ENCODE measurements at places on chromosomes 3 and 15. TPM values are rescaled to one million over a fixed set of nuclear protein-coding genes. Genes with fewer than 3 reads are reported as not detected.

DNA sequence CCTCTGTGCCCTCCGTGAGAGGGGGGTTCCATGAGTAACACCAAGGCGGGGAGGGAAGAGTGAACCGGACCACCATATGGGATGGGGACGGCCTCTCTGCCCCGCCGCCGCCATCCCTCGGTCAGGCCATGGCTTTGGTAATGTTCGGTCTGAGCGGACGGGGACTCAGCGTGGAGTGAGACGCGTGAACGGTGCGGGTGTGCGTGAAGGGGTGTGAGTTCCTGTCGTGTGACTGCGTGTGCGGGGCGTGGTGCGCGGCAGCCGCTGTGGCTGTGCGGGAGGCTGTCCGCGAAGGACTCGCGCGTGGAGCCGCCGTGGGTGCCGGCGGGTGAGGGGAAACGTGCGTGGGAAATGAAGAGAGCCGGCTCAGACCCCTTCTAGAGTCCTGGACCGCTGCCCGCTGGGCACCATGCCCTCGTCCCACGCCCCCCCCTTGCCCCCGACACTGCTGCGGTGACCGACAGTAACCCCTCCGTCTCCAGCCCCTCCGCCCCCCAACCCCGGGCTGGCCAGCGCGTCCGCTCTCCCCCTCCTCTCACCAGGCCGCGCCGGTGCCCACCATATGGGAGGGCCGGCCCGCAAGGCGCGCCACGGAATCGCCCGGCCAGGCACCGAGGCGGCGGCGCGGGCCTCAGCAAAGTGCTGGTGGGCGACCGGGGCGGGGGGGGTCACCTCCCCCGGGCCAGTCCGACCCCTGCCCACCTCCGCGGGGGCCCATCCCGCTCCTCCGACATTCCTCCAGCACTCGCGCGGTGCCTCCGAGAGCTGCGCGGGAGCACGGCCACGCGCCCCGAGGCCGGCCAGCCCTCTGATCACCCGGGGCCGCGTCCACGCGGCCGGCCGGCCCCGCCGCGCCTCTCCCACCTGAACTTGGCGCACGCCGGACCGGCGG, 589 bp downstream of the KLF15 start:
- H3K27ac ChIP-seq, result peak overlapping the region; percentile 90
- peaks cover 9% of the 10 kb centered on the region for H3K27me3 ChIP-seq
- peak overlapping the region; percentile 82 for H3K4me3 ChIP-seq
- no peaks in the 10 kb centered on the region for H3K36me3 ChIP-seq
- peaks cover 4% of the 10 kb centered on the region for H3K4me1 ChIP-seq

- peaks cover under 1% of the 10 kb centered on the region for H3K36me3 ChIP-seq
- no peak for DNase-seq
- no peak overlapping the region for H3K27ac ChIP-seq
- no peaks in the 10 kb centered on the region for H3K4me1 ChIP-seq
- no peaks in the 10 kb centered on the region for H3K27me3 ChIP-seq
- H3K4me3 ChIP-seq, result no peak overlapping the region
Measured at GRCh38 chr3:133659806-133660205, 1.9 kb downstream of the TOPBP1 start.

- no peak overlapping the region for H3K4me3 ChIP-seq
- DNase-seq, result no peak
- peaks cover 4% of the 10 kb centered on the region for H3K36me3 ChIP-seq
- H3K27me3 ChIP-seq, result no peaks in the 10 kb centered on the region
Measured at GRCh38 chr15:99712415-99712814, 20.8 kb downstream of the LYSMD4 start.

- H3K4me1 ChIP-seq, result no peaks in the 10 kb centered on the region
- no peak for DNase-seq
- H3K4me3 ChIP-seq, result no peak overlapping the region
- H3K27me3 ChIP-seq, result no peaks in the 10 kb centered on the region
Measured at GRCh38 chr3:141273700-141274410, 42.2 kb downstream of the PXYLP1 start.

DNA sequence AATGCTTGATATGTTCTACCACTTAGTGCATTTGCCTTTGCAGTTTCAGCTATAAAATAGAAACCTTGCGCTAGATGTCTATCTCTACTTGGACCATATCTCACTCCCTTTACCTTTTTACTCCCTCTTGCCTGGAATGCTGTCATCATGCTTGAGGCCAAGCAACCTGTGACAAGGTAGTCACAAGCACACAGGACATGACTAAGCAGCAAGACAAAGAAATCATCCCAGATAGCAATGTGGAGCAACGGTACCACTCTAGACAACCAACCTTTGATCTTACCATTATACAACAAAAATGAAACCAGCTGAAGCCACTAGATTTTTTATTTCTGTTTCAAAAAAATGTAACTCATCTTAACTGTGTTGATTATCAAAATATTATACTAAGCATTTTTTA, 50.5 kb upstream of the SPSB4 start:
- no peak for DNase-seq
- no peaks in the 10 kb centered on the region for H3K27me3 ChIP-seq
- H3K4me3 ChIP-seq, result no peak overlapping the region

- H3K4me3 ChIP-seq, result no peak overlapping the region
- peaks cover 14% of the 10 kb centered on the region for H3K4me1 ChIP-seq
- no peaks in the 10 kb centered on the region for H3K27me3 ChIP-seq
- H3K36me3 ChIP-seq, result no peaks in the 10 kb centered on the region
- no peak for DNase-seq
- no peak overlapping the region for H3K27ac ChIP-seq
Measured at GRCh38 chr3:188299708-188300107, 145.8 kb downstream of the LPP start.

DNA sequence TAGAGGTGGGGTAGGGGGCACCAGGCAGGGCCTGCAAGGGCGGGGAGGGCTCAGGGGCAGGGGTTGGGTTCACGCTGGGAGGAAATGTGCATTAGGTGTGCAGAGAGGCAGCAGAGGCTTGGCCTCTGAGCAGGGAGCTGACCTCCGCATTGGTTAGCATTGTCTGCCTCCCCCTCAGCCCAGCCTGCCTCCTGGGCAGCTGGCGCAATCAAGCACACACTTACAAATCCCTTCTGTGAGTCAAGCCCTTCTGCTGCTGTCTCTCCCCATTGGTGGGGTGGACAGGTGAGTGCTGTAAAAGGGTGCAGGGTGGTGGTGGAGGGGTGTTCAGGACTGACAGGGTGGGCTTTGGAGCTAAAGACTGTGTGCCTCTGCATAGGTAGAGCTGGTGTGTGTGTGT, 9.3 kb downstream of the LOXL1 start:
- no peaks in the 10 kb centered on the region for H3K27me3 ChIP-seq
- H3K36me3 ChIP-seq, result no peaks in the 10 kb centered on the region
- no peak overlapping the region for H3K27ac ChIP-seq
- H3K4me1 ChIP-seq, result no peaks in the 10 kb centered on the region
- H3K4me3 ChIP-seq, result no peak overlapping the region

- H3K27me3 ChIP-seq, result no peaks in the 10 kb centered on the region
- no peaks in the 10 kb centered on the region for H3K36me3 ChIP-seq
- DNase-seq, result no peak
Measured at GRCh38 chr3:16240229-16241023, 24.3 kb downstream of the DPH3 start.

DNA sequence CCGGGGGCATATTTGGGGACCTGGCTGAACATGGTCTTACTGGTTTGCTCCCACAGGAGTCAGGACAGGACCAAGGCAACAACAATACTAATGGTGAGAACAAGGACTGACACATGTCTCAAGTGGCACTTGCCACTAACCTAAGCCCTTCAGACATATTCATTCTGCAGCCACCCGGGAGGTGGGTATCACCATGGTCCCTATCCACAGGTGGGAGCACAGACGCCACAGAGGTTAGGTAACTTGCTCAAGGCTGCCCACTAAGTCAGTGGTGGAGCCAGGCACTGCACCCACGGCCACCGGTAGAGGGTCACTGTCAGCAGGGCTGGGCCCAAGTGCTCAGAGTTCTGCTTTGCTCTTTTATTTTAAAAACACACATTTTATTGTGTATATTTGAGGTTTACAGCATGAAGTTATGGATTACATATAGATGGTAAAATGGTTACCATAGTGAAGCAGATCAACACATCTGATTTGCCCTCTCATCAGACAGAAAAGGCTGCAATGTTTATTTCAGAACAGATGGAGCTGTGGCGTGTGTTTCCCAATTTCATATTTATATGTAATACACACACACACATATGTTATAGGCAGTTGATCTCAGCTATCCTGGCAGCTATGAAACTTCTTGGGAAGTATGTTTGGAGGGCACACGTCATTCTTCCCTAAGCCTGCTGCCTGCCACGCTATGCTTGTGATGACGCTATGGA, 30.0 kb upstream of the SLC41A3 start:
- H3K27me3 ChIP-seq, result no peaks in the 10 kb centered on the region
- no peak for DNase-seq
- no peak overlapping the region for H3K27ac ChIP-seq
- no peak overlapping the region for H3K4me3 ChIP-seq
- no peaks in the 10 kb centered on the region for H3K4me1 ChIP-seq

GRCh38 chr15:83764201-83764838, 110.4 kb downstream of the ADAMTSL3 start:
- no peak for DNase-seq
- no peak overlapping the region for H3K27ac ChIP-seq
- no peaks in the 10 kb centered on the region for H3K27me3 ChIP-seq
- no peak overlapping the region for H3K4me3 ChIP-seq
- no peaks in the 10 kb centered on the region for H3K36me3 ChIP-seq
- no peaks in the 10 kb centered on the region for H3K4me1 ChIP-seq

- no peak for DNase-seq
- H3K36me3 ChIP-seq, result no peaks in the 10 kb centered on the region
- H3K27ac ChIP-seq, result no peak overlapping the region
- no peaks in the 10 kb centered on the region for H3K4me1 ChIP-seq
Measured at GRCh38 chr3:16486951-16487480, 26.5 kb downstream of the RFTN1 start.

- H3K36me3 ChIP-seq, result no peaks in the 10 kb centered on the region
- no peaks in the 10 kb centered on the region for H3K27me3 ChIP-seq
- no peak overlapping the region for H3K27ac ChIP-seq
- no peaks in the 10 kb centered on the region for H3K4me1 ChIP-seq
- no peak for DNase-seq
Measured at GRCh38 chr15:47414207-47414606, 303.1 kb upstream of the SEMA6D start.

DNA sequence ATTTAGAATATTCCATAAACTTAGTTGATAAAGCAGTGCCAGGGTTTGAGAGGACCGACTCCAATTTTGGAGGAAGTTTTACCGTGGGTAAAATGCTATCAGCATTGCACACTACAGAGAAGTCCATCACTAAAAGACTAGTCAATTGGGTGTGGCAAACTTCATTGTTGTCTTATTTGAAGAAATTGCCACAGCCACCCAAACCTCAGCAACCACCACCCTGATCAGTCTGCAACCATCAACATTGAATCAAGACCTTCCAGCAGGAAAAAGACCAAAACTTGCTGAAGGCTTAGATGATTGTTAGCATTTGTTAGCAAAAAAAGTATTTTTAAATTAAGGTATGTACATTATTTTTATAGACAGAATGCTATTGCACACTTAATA, 60.5 kb downstream of the KLF13 start:
- H3K4me3 ChIP-seq, result no peak overlapping the region
- no peaks in the 10 kb centered on the region for H3K4me1 ChIP-seq
- DNase-seq, result no peak
- H3K27ac ChIP-seq, result no peak overlapping the region
- H3K27me3 ChIP-seq, result no peaks in the 10 kb centered on the region
- no peaks in the 10 kb centered on the region for H3K36me3 ChIP-seq

DNA sequence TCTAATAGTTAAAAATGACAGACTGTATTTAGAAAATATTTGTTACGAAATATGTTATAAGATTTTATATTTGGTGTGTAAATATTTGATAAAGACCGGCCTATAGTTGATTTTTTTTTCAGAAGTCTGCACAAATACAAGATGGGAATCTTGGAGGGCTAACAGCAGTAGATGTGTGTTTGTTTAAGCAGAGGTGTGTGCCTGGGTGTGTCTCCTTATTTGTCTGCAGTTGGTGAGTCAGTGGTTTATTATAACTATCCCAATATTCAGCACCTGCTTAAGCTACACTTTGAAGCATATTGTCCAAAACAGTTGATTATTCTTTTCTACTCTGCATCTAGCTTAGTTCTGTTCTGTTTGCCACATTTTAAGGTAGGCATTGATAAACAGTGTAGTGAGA, 12.4 kb downstream of the GLCE start:
- H3K4me3 ChIP-seq, result no peak overlapping the region
- DNase-seq, result no peak
- no peaks in the 10 kb centered on the region for H3K27me3 ChIP-seq
- no peaks in the 10 kb centered on the region for H3K4me1 ChIP-seq

The SEMA6D gene
- total RNA-seq, result 3.0 TPM

The PLCB2 gene
- 4.3 TPM for total RNA-seq

The ZDHHC23 gene
- total RNA-seq, result 9.2 TPM

The CBLB gene
- total RNA-seq, result 107 TPM

The NME9 gene
- 0.98 TPM for total RNA-seq

The KBTBD12 gene
- 0.32 TPM for total RNA-seq

The SLC24A5 gene
- not detected for total RNA-seq

The TRPC1 gene
- total RNA-seq, result 13.0 TPM

The RETNLB gene
- not detected for total RNA-seq

Data from breast epithelium (tissue), 4 donors.